ENCODE measurements at places on chromosomes 16 and 17.

GRCh38 chr17:50354776-50355175, 8.8 kb downstream of the XYLT2 start:
- no peak for DNase-seq

DNA sequence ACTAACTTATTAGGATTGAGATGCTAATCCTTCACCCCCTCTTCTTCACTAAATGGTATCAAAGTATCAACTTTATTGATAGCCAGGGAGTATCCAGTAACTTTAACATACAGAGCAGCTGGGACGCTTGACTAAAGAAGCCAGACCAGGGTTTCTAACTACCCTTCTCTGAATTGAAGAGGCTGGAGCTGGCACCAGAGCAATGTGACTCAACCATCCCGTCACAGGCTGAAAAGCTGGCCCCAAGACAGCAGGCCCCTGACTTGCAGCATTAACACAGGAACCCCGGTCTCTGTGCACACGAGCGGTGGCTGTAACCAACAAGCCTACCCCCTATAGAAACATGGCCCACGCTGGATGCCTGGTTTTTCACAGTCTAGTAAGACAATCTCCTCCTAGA, 59.8 kb downstream of the ANKFN1 start:
- no peak for DNase-seq

DNA sequence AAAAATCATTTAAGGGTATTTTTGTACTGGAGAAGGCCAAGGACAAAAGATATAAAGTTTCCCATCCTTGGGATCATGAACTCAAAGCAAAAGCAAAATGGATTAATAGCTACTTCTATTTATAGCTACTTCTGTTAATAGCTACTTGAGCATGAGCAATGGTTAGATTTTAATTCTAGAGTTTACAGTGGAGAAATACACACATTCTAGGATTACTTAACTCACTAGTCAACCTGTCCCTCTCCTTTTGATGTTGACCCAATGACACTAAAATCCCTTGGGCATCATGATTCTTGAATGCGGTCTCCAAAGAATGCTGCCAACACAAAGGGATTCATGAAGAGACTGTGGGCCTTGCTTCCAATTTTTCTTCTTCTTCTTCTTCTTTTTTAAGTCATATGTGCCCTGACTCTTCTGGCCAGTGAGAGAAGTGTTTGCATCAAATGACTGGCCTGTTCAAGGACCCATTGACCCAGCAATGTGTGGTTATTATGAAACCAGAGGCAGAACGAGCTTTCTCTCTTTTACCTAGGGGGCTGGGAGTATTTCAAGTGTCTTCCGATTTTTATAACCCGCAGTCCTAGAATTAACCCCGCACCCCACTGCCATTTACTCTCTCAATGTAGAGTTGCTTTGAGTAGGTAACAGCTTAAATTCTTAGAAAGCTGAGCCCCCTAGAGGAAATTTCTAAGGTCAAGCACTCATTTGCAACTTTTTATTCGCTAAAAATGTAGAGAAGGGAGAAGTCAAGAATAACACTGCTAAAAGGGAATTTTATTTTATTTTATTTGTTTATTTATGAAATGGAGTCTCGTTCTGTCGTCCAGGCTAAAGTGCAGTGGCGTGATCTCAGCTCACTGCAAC, 34.6 kb downstream of the OTOA start:
- no peak for DNase-seq

DNA sequence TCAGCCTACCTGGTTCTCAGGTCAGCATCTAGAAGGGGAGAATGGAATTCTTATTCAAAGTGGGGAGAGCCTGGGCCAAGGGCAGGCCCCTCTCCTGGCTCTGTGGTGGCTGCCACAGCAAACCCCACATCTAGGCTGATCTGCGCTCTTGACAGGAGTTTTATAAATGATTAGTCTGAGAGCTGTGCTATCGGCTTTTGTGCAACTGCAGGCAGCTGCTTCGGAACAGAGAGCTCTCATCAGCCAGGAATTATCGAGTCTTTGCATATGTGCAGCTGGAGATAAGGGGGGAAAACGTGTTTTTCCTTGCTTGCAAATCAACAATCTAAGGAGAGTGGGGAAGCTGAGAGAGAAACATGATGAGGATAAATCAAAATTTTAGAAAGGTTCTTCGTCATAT, 91.7 kb downstream of the HS3ST3A1 start:
- no peak for DNase-seq

GRCh38 chr16:50996830-50997186, 154.3 kb downstream of the SALL1 start:
- peak; percentile 4 for DNase-seq

DNA sequence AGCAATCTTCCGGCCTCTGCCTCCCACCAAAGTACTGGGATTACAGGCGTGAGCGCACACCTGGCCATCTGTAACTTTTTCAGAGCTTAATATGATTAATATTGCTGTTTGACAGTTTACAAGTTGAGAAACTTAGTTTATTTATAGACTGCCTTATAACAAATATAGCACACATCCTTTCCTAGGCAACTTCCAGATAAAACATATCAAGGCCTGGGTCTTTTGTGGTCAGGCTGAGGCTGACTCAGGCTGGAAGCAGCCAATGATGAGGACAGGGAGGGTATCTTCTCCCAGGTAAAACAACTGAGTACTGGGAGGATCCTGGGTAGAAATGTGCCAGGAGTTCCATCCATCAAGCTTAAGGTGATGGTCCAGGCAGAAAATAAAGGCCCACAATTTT, 16.2 kb downstream of the LUC7L start:
- no peak for DNase-seq

DNA sequence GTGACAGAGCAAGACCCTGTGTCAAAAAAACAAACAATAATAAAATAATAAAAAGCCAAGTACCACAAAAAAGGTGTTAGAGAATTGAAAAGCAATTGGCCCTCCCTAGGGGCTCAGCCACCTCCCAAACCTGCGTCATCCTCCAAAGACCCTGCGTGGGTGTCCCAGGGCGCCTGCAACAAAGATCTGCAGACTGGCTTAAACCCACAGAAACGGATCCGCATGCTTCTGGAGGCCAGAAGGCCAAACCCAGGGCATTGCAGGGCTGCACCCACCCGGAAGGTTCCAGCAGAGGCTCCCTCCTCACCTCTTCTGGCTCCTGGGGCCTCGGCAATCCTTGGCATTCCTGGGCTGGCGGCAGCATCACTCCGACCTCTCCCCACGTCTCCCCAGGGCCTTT, 1.5 kb downstream of the ENPP7 start:
- DNase-seq, result no peak

DNA sequence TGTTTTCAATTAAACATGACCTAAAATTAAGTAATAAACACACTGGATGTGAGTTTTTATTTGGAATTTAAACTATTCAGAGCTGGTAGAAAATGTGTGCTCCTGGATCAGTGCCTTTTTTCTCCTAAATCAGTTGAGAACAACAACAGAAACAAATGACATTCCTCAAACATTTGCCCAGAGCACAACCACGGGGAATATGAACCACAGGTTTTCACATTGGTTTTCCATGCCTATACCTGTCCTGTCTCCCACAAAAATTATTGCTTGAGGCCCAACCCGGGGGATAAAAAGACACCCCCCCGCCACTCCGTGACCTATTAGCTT, 6.8 kb downstream of the HSBP1 start:
- DNase-seq, result no peak

DNA sequence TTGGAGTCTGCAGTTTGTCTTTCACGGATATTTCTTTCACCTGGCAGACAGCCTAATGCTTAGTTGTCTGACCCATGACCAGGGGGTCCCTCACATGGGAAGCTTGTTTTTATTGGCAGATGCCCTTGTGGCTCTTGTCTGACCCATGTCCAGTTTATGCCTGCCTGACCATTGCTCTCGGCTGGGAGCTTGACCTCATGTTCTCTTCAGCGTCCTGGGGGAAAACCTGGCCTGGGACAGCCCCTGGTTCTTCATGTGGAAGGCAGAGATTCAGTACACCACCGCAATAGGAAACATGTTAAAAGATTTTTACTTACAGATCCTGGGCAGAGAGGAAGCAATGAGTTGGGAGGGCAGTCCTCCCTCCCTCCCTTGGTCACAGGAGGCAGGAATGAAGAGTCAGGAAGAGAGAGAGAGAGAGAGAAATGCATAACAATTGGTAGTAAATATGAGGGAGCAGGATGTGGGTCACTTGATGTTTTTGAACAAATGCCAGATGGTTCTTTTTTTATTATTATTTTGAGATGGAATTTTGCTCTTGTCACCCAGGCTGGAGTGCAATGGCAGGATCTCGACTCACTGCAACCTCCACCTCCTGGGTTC, 302.7 kb upstream of the MYOCD start:
- no peak for DNase-seq

Measured in NCI-H2081 (cell line).